ENCODE measurements at places on chromosomes 6 and 20.

DNA sequence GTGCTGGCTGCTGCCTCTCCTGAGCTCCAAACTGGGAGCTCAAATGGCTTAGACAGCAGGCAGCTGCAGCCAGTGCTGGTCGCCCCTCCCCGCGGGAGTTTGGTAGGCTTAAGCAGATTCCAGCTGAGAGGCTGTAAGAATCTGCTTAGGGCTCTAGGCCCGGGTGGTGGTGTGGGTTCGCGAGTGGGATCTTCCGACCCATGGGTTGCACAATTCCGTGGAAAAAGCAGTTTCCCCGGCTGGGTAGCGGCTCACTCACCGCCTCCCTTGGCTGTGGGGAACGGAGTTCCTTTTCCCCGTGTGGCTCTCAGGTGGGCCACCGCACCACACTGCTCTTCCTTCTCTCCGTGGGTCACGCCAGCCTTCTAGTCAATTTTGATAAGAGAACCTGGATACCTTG lies 232.5 kb downstream of the PKHD1 start:
- no peak for DNase-seq

- DNase-seq: no peak
Measured at GRCh38 chr6:149964308-149965193, 808 bp downstream of the ULBP1 start.

DNA sequence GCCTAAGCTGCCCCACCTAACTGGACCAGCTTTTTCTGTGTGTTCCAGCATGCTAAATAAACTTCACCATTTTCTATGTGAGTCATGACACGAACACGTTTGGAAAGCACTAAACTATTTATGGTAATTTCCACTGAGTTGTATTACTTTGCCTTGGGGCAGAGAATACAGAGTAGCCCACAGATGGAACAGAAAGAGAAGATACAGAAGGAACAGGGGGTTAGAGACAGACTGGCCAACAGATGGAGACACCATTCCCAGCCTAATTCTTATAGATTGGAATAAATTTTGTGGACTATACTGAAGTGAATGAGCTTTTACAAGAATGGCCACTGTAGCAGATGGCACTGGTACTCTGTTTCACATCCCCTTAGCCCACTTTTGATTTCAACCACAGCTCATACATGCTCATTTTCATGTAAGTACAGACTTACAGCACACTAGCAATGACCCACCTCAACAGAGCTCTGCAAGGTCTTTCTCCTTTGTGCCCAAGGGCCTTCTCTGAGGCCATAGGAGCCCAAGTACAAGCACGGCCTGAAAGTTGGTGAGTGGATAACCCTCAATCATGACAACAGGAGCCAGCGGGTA lies 13.1 kb upstream of the NT5DC1 start:
- DNase-seq: peak; percentile 11

DNA sequence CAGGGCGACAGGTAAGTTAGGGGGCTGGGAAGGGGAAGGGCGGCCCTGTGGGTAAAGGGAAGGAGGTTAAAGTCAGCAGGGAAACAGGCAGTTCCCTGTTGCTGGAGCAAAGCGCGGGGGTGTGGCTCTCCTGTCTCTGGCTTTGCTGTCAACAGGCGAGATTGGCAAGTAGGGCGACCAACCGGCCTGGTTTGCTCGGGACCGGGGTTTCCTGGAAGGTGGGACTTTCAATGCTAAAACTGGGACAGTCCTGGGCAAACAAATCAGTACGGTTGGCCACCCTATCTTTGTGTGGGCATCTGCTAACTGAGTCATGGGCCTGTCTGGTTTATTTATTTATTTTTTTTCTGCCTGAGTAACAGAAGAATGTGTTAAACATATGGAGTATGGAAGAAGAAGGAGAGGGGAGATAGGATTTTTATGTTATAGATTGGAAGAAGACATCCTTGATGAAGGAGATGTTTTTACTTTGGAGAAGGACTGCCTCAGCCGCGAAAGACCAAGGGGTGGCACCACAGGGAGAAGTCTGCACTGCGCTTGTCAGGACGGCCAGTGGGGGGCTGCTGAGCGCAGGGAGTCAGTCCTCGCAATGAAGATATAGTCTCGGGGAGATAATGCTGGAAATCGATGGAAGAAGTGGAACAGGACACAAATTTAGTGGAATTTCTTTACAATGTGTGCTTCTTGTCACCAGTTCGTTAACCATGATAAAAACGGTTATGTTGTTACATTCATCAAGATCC lies 43.4 kb upstream of the ESR1 start:
- DNase-seq: peak; percentile 92

DNA sequence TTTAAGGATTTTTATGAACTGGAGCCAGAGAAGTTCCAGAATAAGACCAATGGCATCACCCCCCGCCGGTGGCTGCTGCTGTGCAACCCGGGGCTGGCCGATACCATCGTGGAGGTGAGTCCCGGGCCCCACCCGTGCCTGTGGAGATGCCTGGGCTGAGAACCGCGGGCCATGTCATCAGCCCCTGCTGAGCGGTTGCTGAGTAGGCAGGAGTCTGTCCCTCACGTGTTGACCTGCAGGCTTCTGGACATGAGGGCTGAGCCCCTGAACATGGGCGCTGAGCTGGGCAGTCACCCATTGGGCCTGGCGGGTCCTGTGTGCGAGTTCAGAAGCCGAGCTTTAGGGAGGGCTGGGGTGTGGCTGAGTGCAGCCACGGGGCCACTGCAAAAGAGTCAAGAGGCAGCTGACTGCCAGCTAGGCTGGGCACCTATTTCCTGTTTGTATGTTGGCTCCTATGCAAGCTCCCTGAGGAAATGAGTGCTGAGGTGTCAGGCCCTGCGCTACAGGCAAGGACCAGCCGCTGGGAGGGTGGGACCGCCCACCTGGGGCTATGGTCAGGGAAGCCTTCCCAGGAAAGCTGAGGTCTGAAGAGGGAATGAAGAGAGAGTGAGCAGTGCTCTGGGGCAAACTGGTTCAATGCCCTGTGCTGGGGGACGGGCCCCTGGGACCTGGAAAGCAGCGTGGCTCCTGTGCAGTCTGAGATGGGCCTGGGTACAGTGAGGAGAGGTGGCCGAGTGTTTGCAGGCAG lies 34.3 kb downstream of the PYGB start:
- no peak for DNase-seq

GRCh38 chr20:9353916-9354276 lies 160.5 kb upstream of the LAMP5 start:
- DNase-seq: peak; percentile 32

DNA sequence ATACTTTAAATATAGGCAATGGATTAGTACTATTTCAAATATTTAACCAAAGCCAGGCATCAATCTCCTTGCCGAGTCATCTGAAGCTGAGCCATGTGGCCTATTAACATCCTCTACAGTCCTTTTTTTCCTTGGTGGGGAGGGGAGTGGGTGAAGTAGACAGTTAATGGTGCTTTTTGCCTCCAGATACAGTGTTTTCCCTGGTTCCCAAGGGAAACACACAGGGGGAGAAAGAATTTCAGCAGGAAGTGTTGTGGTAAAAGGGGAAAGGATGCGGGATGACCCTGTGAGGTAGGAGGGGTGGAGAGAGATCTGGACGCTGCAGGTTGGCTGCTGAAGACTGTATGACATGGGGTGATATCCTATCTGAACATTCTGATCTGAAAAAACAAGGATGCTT lies 9.6 kb downstream of the CLDN20 start:
- peak; percentile 97 for DNase-seq

DNA sequence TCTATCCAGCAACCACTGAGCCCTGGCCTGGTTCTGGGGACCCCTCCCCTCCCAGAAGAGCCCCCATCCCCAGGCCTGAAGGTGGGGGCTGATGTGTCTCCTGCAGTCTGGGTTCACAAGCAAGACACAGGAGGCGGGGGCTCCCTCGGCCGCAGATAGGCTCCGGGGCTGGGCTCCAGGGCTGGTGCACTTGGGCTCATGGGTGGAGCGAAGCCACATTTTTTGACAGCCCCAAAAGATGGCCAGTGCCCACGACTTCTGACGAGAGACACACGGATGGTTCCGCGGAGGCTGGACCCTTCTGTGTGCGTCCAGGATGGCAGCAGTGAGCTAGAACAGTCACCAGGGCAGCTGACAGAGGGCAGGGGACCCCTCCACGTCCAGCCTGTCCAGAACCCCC lies 57.1 kb upstream of the GATA5 start:
- no peak for DNase-seq

- DNase-seq: peak; percentile 91
Measured at GRCh38 chr20:6265204-6265904, 142.5 kb upstream of the FERMT1 start.

DNA sequence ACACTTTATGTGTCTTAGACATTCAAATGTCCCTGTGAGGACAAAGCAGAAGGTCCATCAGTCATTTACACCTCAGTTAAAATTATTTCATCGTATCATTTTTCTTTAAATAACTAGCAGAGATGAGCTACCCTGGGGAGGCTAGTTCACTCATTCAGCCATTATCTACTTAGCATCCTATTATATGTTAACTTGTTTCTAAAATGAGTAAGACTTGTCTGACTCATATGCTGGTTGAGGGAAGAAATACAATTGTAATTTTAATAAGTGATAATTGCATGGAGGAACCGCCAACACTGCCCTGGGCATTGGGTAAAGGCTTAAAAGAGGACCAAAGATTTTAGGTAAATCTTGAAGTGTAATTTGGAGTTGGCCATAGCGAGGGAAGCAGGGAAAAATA lies 12.4 kb upstream of the PTPRK start:
- DNase-seq: peak; percentile 41
